Stomach (tissue), 19 donors: ENCODE measurements at places on chromosomes 6 and 20. TPM values are rescaled to one million over a fixed set of nuclear protein-coding genes. Genes with fewer than 3 reads are reported as not detected.
A peak's percentile ranks its signal among the peaks of the same experiment; 100 is the strongest.

DNA sequence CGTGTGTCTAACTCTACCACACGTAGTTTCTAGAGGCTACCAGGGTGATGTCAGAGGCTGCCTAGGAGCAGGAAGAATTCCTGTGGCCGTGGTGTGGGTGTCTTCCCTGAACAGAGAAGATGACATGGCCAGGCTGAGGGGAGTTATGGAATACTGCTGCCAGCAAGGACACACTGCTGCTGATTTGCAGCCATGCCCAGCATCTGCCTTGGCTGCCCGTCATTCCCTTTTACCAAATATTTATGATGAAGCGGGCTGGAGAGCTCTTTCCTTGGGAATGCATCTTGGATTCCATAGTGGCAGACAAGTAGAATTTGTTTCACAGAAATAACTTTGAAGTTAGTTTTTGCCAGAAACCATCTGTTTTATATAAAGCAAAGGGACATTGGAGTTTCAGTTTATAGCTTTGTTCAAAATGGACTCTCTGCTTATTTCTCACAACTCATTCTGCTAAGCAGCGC lies 80.8 kb upstream of the VSTM2L start:
- DNase-seq, result no peak

DNA sequence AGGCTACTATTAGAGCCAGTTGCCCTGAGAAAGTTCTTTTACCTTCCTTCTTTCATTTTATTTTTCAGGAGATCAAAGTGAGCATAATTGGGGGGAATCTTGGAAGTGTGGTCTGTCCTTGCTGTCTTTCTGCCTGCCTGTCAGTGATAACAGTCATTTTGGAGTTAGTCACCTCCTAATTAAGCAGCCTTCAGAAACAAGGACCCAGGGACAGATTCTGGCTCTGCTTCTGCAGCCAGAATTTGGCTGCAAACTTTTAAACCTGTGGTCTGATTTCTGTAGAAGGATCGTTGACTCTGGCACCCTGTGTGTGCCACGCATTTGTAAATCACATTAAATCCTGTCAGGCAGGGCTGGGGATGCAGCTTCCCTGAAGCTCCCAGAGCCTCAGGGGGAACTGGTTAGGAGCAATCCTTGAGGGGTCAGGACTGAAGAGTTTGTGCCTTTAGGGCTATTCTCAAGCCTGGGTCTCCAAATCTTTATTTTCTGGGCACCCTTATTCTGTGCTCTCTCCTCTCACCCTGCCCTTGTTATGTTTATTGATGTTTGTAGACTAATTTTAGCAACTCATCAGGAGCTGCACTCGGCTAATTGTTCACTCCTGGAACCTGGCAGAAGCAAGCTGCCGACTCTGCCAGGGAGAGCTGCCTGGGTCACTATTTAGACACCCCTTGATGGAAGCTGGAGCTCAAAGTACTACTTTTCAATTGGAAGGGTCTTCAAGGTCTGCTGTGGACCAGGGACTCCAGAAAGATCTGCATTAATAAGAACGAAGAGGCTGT lies 6.8 kb downstream of the NOX3 start:
- DNase-seq, result no peak

DNA sequence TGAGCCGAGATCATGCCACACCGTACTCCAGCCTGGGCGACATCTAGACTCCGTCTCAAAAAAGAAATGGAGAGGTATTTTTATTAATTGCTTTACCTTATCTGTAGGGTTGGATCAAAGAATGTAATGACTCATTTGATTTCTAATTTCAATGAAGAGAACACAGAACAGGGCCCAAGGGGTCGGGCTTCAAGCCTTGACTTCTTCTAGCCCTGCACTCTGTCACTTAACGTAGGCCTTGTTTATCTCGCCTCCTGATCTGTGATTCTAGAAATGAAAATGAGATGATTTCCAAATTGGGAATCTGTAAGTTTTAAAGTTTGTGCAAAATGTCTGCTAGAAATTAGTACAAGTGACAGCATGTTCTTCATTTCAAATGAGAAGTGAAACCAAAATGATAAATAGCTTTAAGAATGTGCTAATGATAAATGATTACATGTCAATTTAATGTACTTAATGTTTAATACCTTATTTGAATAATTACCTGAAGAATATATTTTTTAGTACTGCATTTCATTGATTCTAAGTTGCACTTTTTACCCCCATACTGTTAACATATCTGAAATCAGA lies 180.5 kb downstream of the SLC16A10 start:
- DNase-seq, result no peak

GRCh38 chr6:44228836-44229235 lies 5.4 kb downstream of the SLC29A1 start:
- no peak for DNase-seq

- DNase-seq, result no peak
Observed at GRCh38 chr6:150596439-150596838, 3.2 kb upstream of the PLEKHG1 start.

GRCh38 chr6:166936079-166936787 lies 20.1 kb downstream of the RNASET2 start:
- no peak for DNase-seq

DNA sequence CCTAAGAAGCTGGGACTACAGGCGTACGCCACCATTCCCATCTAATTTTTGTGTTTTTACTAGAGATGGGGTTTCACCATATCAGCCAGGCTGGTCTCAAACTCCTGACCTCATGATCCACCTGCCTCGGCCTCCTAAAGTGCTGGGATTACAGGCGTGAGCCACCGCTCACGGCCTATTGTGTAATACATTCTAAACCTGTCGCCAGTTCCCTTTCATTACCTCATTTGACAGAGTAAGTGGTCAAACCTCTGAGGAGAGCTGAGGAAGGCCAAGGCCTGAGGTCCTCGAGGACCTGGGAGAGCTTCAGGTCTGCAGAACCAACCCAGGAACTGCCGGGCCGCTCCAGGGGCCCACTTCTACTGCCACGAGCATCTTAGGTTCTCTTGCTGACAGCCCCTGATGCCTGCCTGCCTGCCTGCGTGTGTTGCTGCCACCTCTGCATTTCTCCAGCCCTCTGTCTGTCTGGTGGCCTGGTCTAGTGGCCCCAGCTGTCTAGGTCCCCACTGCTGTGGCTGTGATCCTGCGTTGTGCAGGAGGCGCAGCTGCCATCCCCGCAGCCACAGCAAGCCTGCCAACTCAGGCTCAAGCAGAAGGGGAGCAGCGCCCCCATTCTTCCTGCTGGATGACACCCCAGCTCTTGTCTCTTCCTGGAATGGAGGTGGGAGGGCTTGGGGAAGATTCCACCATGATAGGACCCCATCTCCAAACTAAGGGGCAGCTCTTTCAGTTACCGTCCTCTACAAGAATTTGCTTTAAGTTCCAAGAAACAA lies 45.3 kb downstream of the PRR18 start:
- no peak for DNase-seq

- DNase-seq, result no peak
Observed at GRCh38 chr20:19322061-19322985, 109.9 kb downstream of the SLC24A3 start.

DNA sequence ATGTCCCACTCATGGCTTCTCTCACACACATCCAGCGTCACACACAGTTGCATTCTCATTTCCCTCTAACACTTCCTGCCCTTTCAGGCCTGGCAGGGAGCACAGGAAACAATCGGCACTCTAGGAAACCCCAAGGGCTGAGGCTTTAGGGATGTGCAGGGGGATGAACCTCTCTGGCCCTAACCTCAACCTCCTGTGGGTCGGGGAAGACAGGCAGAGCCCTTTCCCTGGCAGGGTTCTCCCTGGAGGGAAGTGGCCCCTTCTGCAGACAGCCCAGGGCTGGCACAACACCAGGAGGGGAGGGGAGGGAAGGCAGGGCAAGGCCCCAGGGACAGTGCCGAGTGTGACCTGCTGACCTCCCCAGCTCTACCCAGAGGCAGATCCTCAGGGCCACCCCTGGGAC lies 2.7 kb downstream of the TEAD3 start:
- DNase-seq, result peak; percentile 50

- DNase-seq, result peak; percentile 69
Observed at GRCh38 chr20:49562311-49563014, 5.5 kb downstream of the PTGIS start.

DNA sequence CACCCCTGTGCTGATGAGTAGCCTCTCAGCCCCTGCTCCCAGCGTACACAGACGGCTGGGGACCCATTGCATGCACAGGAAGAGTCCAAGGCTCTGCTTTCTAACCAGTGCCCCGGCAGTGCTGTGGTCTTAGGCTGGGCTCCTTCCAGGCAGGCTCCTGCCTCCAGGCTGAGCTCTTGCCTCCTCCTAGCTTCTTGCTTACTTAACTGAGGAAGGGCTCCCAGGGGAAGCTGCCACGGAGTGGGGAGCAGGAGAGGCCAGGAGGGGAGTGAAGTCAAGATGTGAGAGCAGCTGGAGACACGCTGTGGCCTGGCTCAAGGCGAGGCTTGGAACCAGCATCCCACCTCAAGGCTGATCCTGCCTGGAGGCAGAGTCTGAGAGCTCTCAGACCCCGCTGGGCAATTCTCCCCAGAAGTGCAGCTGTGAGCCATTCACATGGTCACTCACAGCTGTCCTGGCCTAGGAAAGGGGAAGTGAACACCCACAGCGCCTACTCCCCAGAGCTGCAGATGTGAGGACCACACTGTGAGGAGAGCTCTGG lies 141.0 kb downstream of the TBXT start:
- DNase-seq, result no peak

DNA sequence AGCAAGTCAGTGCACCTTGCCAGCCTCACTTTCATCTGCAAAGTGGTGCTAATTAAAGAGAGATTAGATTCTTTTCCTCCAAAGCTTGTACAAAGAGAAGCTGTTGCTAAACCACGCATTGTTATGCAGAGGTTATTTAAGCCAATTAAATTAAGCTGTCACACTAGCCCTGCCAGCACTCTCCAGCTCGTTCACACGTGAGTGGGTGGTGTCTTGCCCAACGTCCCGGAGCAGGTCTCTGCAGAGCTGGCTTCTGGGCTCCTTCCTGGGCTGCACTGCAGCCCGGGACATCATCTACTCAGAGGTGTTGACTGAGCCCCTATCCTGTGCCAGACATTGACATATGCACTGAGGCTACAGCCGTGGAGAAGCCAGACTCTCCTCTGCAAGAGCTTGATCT lies 401.6 kb upstream of the SULF2 start:
- DNase-seq, result no peak

GRCh38 chr6:130020073-130020906 lies 1.9 kb downstream of the L3MBTL3 start:
- DNase-seq, result peak; percentile 69

DNA sequence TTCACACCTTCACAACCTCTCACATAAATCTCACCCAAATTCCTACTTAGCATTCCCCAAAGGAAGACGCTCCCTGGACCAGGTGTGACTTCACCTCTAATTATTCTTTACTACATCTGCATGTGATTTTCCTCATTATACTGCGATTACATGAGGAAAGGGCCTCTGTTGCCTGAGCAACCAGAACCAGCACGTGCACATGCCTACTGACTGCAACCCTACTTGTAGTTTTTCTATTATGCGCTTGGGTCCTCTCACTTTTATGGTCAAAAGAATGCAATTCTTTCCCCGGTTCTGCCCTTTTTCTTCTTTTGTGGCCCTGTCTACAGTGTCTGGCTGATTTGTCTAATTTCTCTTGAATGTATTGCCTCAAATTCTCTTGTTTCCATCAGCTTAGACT lies 20.4 kb upstream of the ANKEF1 start:
- DNase-seq, result no peak

DNA sequence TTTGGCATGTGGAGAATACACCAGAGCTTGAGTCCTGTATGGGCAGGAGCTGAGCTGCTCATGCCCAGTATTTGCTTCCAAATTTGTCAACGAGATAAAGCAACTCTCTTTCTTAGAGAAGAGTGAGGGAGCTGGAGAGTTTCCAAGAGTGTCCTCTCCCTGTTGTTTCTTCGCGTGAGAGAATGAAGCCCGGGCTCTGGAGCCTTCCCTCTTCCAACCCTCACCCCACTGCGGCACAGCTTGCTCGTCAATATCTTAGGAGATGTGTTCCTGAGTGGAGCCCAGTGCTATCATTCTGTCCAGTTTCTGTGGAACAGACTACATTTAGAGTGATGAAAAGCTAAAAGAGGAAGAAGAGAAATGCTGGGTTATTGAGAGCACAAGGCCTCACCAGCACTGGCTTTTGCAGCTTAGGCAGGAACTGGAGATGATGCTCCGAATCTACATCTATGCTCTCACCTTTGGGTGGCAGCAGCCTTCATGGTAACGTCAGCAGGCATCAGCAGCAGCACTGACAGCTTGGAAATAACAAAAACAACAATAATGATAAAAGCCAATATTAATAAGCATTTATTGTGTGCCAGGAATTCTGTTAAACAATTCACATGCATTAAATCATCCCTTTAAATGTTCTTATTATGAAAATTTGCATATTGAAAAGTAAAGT lies 66.5 kb upstream of the TFB1M start:
- no peak for DNase-seq

GRCh38 chr6:170280689-170281045 lies 10.2 kb downstream of the DLL1 start:
- DNase-seq, result no peak

DNA sequence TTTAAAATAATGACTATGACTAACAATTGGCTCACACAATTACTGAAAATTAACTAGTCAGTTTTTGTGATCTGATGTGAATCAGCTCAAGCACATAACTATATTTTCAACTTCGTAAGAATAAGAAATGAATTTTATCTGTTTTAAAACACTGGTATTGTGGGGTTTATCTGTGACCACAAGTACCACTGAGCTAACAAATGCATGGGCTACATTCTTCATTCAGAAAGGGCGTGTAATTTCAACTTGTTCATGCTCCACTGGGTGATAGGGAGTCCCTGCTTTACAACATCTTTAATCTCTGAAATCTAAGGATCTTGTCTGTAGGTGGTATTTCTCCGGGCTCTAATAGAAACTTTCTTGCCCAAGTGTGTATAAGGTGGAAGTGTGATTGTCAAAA lies 1311.5 kb upstream of the GJE1 start:
- no peak for DNase-seq

DNA sequence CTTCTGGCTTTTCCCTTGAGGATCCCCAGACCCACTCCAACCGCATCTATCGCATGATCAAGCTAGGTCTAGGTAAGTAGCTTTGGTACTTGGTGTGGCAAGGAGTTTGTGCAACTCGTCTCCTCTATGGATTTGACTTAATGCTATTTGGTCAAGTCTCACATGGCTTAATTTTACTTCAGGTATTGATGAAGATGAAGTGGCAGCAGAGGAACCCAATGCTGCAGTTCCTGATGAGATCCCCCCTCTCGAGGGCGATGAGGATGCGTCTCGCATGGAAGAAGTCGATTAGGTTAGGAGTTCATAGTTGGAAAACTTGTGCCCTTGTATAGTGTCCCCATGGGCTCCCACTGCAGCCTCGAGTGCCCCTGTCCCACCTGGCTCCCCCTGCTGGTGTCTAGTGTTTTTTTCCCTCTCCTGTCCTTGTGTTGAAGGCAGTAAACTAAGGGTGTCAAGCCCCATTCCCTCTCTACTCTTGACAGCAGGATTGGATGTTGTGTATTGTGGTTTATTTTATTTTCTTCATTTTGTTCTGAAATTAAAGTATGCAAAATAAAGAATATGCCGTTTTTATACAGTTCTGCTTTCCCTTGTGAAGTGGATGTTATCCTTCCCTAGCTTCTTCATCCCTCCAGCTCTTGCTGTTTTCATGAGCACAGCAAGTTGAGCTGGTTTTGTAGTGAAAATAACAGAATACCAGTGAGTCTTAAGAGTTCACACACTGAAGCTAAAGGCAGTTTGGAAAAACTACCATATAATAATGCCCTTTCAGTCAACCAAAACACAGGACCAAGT lies 3.8 kb downstream of the SLC35B2 start:
- peak; percentile 59 for DNase-seq

The KCNB1 gene
- total RNA-seq, result 9.3 TPM

The RXRB gene
- 2.9 TPM for total RNA-seq

The ZNF512B gene
- 8.8 TPM for total RNA-seq

The SLC23A2 gene
- total RNA-seq, result 58.3 TPM

The FUT9 gene
- under 0.01 TPM for total RNA-seq

The RIMS1 gene
- 7.7 TPM for total RNA-seq
